ENCODE measurements at places on chromosomes 5 and 9.

GRCh38 chr5:149053072-149053695 lies 9.7 kb downstream of the SH3TC2 start:
- no peak for DNase-seq

DNA sequence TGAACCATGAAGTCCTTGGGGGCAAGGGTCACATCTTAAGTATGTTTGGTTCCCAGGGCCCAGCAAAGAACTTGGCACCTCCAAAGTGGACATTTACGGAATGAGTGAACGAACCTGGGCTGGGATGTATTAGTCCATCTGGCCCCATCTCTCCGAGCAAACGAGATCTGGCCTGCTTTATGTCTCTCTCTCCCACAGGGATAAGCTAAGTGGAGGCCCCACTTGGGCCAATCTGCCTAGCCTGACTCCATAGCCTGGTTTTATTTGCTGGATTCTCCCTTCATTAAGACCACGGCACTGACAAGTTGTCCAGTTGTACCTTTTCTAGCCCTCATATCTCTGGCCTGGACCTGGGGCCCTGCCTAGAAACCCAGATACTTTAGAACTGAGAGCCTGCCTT lies 2.1 kb downstream of the TTLL11 start:
- DNase-seq: no peak

DNA sequence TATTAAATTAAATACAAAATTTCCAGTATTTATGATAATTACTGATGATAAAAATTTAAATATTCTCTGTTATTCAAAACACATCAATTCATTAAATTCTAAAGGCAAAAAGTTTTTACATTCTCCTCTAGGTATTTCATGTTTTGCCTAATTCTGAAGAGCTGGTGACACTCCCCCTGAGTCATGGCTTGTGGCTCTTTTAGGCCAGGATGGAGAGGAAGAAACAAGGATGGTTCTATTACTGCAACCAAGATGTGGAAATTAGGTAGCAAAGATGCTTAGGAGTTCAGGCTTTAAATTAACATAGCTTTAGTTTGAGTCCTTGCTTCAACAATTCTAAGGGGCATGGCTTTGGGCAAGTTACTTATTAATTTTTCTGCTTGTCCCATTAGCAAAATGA lies 1295.8 kb downstream of the EFNA5 start:
- DNase-seq: no peak

DNA sequence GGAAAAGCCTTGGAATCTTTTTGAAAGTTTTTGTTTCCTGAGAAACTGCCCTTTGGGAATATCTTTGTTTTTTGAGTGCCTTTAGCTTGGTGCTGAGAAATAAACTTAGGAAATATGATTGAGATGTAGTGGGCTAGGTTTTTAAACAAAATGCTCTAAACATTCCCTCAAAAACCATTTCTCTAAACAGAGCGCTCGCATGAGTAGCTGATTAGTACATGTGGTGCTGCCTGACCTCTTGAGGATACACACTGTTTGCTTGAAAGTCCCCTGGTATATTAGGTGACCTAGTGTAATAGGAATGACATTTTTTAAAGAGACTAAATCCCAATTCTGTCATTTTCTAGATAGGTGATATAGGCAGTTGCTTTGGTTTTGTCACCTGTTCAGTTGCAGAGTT lies 132.3 kb downstream of the ADAMTSL1 start:
- no peak for DNase-seq

DNA sequence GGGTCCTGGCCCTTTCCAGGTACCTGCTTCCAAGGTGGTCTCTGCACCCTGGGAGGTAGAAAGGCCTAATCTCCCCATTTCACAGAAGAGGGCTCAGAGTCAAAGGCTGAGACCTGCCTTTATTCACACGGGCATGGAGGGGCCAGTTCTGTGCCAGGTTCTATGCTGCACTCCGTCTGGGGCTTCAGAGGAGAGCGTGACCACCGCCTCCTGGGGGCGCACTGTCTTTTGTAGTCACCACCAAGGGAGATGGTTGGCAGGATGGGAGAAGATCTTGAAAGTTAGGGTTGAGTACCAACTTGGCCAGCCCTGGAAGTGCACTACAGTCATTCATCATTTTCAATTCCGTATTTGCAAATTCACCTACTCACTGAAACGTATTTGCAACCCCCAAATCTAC lies 23.7 kb upstream of the PRDM12 start:
- no peak for DNase-seq

- no peak for DNase-seq
These were observed 1.5 kb downstream of the AK6 start for GRCh38 chr5:69367697-69368279.

- DNase-seq: no peak
These were observed 348.7 kb upstream of the SEMA6A start for GRCh38 chr5:116923344-116923743.

GRCh38 chr9:90331826-90332575 lies 310.6 kb downstream of the DIRAS2 start:
- no peak for DNase-seq

DNA sequence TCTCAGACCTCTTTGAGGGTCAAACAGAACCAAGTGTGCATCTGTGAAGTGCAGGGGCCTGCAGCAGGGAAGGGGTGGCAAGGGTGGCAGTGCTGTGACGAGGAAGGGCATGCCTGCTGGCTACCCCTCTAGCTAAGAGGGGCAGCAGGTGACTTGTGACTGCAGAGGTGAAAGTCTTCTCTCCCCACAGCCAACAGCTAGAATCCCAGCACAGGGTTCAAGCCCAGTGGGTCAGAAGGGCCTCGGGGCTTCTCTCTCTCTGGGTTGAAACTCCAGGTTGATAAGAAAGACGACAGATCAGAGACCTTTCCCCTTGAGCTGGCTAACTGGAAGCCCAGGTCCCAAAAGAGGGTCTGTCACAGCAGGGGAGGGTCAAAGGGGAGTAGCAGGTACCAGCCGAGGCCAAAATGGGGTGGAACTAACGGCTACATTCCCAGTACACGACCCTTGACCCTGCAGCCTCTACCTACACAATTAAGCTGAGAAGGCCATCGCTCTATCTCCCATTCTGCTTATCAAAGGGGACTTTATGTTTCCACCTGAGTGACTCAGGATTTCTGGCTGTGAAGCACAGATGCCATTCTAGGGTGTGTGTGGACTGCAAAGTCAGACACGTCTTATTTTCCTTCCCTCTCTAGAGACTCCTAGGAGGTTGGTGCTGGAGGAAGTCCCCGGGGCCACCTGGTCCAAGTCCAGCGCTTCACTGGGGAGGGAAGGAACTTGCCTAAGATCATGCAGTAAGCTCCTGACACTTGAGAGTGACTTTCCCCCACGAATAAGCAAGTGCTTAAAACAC lies 14.6 kb downstream of the ANKS6 start:
- no peak for DNase-seq

- no peak for DNase-seq
These were observed 8.6 kb upstream of the COL15A1 start for GRCh38 chr9:98935071-98935505.

DNA sequence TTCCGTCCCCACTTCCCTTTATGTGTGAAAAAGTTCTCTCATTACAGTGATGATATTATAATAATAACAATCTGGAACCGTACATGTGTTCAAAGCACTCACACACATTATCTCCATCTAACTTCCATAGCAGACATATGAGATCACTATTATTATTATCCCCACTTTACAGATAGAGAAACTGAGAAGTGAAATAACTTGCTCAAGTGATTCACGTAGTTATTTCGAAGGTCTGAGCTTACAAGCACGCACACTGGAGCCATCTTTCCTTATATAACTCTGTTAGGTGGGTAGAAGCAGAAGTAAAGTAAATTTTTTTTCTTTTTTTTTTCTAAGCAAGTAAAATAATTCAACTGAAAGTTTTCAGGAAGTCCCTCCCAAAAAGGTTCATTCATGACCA lies 62.9 kb upstream of the PTGER4 start:
- DNase-seq: no peak

- no peak for DNase-seq
These were observed 228.2 kb downstream of the MAN2A1 start for GRCh38 chr5:109917966-109918365.

DNA sequence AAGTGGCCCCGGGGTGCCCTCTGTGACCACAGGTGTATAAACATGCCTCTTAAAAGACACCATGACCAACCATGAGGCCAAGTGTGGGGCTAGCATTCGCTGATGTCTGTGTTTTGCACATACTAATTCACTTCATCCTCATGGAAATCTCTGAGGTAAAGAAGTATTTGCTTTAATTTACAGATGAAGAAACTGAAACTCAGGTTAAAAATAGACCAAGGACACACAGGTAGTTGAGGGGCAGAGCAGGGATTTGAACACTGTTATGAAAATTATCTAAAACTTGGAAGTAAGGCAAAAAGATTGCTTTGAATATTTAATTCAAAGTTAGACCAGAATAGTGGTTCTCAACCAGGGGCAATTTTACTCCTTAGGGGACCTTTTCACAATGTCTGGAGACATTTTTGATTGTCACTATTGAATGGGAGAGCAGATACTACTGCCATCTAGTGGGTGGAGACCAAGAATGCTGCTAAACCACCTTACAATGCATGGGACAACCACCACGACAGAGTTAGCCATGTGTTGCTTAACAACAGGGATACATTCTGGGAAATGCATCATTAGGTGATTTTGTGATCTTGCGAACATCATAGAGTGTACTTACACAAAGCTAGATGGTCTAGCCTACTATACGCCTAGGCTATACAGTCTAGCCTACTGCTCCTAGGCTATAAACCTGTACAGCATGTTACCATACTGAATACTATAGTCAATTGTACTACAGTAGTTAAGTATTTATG lies 8.0 kb upstream of the FXN start:
- peak; percentile 75 for DNase-seq

DNA sequence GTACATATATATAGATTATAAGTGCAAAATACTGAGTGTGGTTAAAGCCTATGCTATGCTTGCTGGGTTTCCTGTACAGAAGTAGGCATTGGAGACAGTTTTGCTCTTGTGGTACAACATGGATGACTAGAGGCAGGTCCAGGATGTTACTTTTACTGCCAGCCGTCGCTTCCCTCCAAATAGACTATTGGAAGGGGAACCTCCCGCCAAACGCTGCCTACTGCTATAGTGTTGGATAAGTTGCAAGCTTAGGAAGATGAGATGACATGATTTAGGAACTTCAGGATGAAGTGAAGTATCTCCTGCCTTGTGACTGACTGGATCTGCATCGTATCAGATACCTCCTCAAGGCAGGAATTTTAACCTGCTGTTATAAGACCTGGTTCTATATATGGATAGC lies 30.9 kb downstream of the JAK2 start:
- no peak for DNase-seq

- no peak for DNase-seq
These were observed 204.8 kb downstream of the DCP2 start for GRCh38 chr5:113181409-113181808.

DNA sequence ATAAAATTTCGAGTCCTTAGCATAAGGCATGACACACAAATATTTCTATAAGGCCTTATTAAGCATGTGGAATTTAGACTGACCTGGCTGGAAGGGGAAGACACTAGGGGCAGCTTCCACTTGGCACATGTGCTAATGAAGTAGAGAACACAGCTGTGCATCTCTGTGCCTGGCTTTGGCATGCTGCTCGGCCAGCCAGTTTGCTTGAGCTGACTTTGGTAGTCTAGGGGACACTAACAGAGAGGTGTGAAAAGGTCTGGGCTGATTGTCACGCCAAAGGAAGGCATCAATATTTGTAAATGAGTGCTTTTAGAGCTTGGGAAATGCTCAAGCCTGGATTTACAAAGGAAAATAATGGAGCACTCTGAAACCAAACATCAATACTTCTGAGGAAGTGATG lies 723.7 kb downstream of the PRELID2 start:
- no peak for DNase-seq

DNA sequence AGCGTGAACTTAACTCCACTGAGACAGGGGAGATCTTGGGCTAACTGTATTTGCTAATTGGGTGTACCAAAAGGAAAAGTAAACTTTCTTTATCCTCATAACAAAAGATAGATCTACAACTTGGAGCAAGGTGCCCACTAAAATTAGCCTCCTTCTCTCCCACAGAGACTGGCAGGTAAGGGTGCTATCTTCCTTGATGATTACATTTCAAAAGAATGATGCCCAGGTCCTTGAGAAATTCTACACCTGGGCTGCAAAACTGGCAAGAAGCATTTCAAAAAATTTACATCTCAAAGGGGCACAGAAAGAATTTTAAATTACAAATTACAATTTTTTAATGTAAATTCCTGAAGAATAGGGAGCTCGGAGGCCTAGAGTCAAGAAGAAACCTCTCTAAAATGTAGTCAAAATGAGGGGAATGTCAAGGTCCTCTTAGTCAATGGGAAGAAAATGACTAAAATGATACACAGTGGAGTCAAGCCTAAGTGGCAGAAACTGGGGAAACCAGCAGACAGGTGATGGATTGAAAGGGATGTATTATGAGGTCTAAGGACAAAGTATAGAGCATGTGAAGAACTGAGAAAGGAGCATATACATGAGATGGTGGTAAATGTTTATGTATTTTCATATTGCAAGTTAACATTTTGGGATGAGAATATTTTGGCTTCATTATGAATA lies 348.3 kb upstream of the TUSC1 start:
- DNase-seq: no peak

GRCh38 chr9:6272229-6272598 lies 56.0 kb upstream of the TPD52L3 start:
- DNase-seq: no peak

- DNase-seq: no peak
These were observed 12.6 kb upstream of the DHFR start for GRCh38 chr5:80667384-80667783.

- DNase-seq: no peak
These were observed 22.2 kb downstream of the COL27A1 start for GRCh38 chr9:114177423-114178064.

DNA sequence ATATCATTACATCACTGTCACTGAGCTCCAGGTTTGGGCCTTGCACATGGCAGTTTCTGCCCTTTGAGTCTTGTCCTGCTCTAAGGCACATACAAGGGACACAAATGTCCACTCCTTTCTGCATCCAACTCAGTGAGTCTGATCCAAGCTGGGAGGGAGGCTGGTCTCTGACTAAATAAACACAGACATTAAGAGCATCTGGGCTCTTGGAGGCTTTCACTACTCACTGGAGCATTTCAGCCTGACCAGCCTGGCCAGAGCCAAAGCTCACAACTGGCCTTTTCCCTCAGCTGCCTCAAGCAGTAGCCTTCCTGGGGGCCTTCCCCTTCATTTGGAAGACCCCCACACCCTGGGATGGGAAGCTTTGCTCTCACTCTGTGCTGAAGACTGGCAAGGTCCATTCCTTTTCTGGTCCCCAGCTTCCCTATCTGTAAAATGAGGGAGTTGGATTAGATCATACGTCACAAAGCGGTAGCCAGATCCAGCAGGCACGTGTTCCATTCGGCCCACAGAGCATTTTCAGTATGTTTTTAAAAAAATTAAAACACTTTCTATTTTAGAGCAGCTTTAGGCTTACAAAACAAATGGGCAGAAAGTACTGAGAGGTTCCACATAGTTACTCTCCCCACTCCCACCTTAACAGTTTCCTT lies 58.6 kb upstream of the XPA start:
- no peak for DNase-seq

GRCh38 chr9:78972303-78972999 lies 599.3 kb upstream of the TLE4 start:
- no peak for DNase-seq

GRCh38 chr9:32863291-32863690 lies 80.0 kb downstream of the TMEM215 start:
- no peak for DNase-seq

- DNase-seq: no peak
These were observed 186.9 kb downstream of the RGS3 start for GRCh38 chr9:113650207-113651131.

GRCh38 chr9:347667-348292 lies 133.1 kb downstream of the DOCK8 start:
- DNase-seq: no peak

- DNase-seq: no peak
These were observed 8.0 kb upstream of the PCA3 start for GRCh38 chr9:76756268-76756640.
